ENCODE measurements at places on chromosomes 3 and 15. TPM values are rescaled to one million over a fixed set of nuclear protein-coding genes. Genes with fewer than 3 reads are reported as not detected.

The THAP10 gene
- 9.8 TPM for total RNA-seq

The TMEM202 gene
- not detected for total RNA-seq

The CADM2 gene
- 15.6 TPM for total RNA-seq

The SPTSSB gene
- 0.63 TPM for total RNA-seq

The RBP2 gene
- total RNA-seq, result not detected

The FGF7 gene
- total RNA-seq, result 135 TPM

The TLR9 gene
- 0.30 TPM for total RNA-seq
